Esophagus muscularis mucosa (tissue), 4 donors: ENCODE measurements at places on chromosomes 1 and 21. TPM values are rescaled to one million over a fixed set of nuclear protein-coding genes. Genes with fewer than 3 reads are reported as not detected.

PTGS2 gene
- total RNA-seq, result 2.8 TPM

CENPF gene
- total RNA-seq, result 1.2 TPM

TLR5 gene
- total RNA-seq, result 5.1 TPM

VCAM1 gene
- 7.6 TPM for total RNA-seq

GFI1 gene
- 0.63 TPM for total RNA-seq

RBM11 gene
- 1.6 TPM for total RNA-seq

VASH2 gene
- 2.9 TPM for total RNA-seq

GNAI3 gene
- total RNA-seq, result 7.2 TPM

RNU1-4 gene
- not detected for total RNA-seq

- no peaks in the 10 kb centered on the region for H3K27me3 ChIP-seq
- DNase-seq, result no peak
- H3K27ac ChIP-seq, result no peak overlapping the region
- H3K4me1 ChIP-seq, result no peaks in the 10 kb centered on the region
- H3K36me3 ChIP-seq, result peaks cover 5% of the 10 kb centered on the region
Observed at GRCh38 chr1:93219443-93219842, 38.9 kb downstream of the CCDC18 start.

DNA sequence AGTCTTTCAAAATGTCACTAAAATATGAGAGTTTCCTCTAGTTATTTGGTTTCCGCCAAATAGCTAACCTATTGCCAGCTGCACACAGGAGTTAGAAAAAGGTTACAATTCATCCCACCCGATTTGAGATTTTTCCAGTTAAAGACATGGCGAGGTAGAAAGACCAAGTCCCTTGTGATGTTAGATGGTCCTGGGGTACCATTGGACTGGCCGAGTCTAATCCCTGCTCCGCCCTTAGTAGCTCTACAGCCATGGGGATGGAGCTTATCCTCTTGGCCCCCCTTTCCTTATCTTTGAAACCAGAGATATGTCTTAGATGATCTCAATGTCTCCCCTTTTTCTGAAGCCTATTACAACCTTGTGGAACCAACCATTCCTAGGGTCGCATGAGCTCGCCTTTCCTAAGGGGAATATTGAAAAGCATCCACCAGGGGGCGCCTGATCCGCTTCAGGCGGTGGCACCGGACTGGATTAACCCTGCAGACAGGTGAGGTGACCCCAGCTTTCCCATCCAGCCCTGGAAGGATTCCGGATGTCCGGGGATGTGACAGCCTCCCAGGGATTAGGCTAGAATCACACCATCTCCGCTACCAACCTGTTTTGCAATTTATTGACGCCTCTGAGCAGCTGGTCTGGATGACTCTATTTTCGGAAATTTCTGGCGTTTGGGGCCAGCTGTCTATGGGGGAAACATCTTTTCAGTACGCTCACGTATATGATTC lies 68.3 kb upstream of the SIM2 start:
- peaks cover 55% of the 10 kb centered on the region for H3K27me3 ChIP-seq
- H3K27ac ChIP-seq, result no peak overlapping the region
- no peaks in the 10 kb centered on the region for H3K36me3 ChIP-seq

DNA sequence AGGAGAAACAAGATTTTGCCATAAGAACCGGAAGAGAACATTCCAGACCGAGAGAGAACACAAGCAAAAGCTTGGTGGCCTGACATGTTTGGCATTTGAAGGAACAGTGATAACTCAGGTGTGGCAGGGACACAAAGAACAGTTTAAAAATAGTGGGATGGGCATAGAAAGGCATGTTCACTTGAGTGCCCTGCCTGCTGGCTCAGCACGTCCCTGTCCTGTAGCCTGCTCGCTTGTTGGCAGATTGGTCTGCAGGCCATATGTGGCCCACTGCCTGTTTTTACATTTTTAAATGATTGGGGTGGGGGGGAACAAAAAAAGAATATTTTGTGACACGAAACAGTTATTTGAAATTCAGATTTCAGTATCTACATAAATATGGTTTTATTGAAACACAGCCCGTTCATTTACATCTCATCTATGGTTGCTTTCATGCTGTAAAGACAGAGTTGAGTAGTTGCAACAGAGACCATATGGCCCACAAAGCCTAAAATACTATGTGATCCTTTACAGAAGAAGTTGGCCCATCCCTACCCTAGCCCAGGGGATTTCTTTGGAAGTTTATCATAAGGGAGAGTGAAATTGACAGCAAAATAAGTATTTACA lies 100.7 kb downstream of the RGL1 start:
- peaks cover 86% of the 10 kb centered on the region for H3K36me3 ChIP-seq
- DNase-seq, result no peak
- H3K4me1 ChIP-seq, result no peaks in the 10 kb centered on the region
- no peak overlapping the region for H3K27ac ChIP-seq
- H3K4me3 ChIP-seq, result no peak overlapping the region

GRCh38 chr1:192849011-192849410 lies 40.2 kb downstream of the RGS2 start:
- no peaks in the 10 kb centered on the region for H3K36me3 ChIP-seq
- no peaks in the 10 kb centered on the region for H3K27me3 ChIP-seq
- DNase-seq, result no peak
- H3K27ac ChIP-seq, result no peak overlapping the region
- H3K4me3 ChIP-seq, result no peak overlapping the region

DNA sequence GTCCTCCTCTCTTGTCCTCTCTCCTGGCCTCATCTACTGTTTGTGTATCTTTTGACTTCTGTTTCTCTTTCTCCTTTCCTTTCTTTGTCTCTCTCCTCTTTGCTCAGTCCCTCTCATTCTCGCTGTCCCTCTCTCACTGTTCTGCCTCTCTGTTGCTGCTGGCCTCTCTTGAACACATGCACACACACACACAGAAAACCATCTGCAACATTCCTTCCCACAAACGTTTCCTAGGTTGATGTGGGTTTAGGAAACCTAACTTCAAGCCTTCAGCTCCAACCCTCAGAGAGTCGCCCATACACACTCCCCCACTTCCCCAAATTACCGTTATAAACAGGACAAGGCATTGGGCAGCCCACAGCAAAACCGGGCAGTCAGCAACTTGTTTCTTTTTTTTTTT lies 10.9 kb upstream of the SSBP3 start:
- no peaks in the 10 kb centered on the region for H3K36me3 ChIP-seq
- no peak overlapping the region for H3K4me3 ChIP-seq
- H3K27ac ChIP-seq, result no peak overlapping the region

- H3K4me3 ChIP-seq, result no peak overlapping the region
- H3K36me3 ChIP-seq, result no peaks in the 10 kb centered on the region
- no peaks in the 10 kb centered on the region for H3K4me1 ChIP-seq
- H3K27ac ChIP-seq, result no peak overlapping the region
Observed at GRCh38 chr1:193355626-193356025, 169.2 kb upstream of the B3GALT2 start.

- DNase-seq, result no peak
- H3K27me3 ChIP-seq, result no peaks in the 10 kb centered on the region
- no peak overlapping the region for H3K27ac ChIP-seq
- H3K4me1 ChIP-seq, result no peaks in the 10 kb centered on the region
Observed at GRCh38 chr1:242467556-242468145, 56.8 kb downstream of the PLD5 start.

GRCh38 chr1:115265099-115265498 lies 73.0 kb downstream of the NGF start:
- no peak for DNase-seq
- H3K27ac ChIP-seq, result no peak overlapping the region
- H3K36me3 ChIP-seq, result no peaks in the 10 kb centered on the region
- H3K4me1 ChIP-seq, result peaks cover 4% of the 10 kb centered on the region

DNA sequence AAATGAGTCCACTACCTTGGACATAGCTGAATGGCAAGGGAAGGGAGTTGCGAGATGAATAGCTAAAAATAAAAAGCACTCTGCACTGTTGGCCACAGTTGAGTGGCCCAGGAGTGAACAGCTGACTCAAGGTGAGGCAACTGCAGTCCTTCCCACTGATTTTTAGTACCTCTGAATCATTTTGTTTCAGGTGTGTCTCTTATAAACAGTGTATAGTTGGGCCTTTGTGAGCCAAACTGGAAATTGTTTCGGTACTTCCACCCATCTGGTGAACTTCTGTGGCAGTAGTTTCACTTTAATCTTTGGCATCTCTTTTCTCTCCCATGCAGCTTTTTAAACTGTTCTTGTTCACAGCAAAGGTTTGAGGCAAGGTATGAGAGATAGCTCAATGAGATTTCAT lies 122.7 kb downstream of the VAV3 start:
- H3K4me3 ChIP-seq, result no peak overlapping the region
- no peaks in the 10 kb centered on the region for H3K36me3 ChIP-seq
- no peaks in the 10 kb centered on the region for H3K27me3 ChIP-seq
- H3K4me1 ChIP-seq, result no peaks in the 10 kb centered on the region
- H3K27ac ChIP-seq, result no peak overlapping the region

- no peaks in the 10 kb centered on the region for H3K4me1 ChIP-seq
- H3K4me3 ChIP-seq, result no peak overlapping the region
- H3K27me3 ChIP-seq, result no peaks in the 10 kb centered on the region
- no peak overlapping the region for H3K27ac ChIP-seq
Observed at GRCh38 chr1:228548788-228549187, 61.6 kb downstream of the RNF187 start.

DNA sequence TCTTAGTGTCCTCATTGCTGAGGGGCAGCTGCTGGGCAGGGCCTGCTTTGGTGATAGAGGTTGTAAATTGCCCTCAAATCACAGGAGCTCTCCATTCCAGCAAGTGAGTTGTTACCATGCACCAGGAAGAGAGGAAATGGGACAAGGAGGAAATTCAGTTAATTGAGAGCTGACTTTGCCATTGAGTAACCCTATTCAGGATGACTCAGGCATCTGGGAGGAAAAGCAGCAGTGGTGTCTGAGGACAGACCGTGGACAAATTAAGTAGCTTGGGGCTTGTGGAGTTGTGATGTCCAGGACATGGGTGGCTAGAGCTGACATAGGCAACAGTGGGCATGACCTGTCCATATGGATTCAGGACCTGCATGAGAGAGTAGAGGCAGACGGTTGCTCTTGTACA lies 5.9 kb downstream of the ARHGEF10L start:
- peaks cover 80% of the 10 kb centered on the region for H3K4me1 ChIP-seq
- H3K27ac ChIP-seq, result peak overlapping the region; percentile 98
- H3K27me3 ChIP-seq, result no peaks in the 10 kb centered on the region
- H3K4me3 ChIP-seq, result no peak overlapping the region
- H3K36me3 ChIP-seq, result no peaks in the 10 kb centered on the region

DNA sequence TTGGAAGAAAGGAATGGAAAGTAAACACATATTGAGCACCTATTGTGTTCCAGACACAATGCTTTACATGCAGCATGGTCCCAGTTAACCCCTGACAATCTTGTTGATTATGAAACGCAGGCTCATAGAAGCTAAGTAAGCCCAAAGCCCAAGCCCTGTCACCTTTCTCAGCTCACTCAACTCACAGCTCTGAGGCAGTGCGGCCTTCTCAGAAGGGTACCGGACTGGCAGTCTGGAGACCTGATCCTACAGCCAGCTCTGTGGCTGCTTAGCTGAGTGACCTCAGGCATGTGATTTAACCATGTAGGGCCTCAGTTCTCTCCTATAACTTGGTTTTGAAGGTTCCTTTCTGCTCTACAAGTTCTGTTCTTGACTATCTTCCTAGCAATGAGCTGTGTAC lies 464 bp upstream of the RNASEL start:
- peak overlapping the region; percentile 89 for H3K27ac ChIP-seq
- DNase-seq, result no peak
- peaks cover 26% of the 10 kb centered on the region for H3K4me1 ChIP-seq
- H3K36me3 ChIP-seq, result no peaks in the 10 kb centered on the region
- peak overlapping the region; percentile 73 for H3K4me3 ChIP-seq

DNA sequence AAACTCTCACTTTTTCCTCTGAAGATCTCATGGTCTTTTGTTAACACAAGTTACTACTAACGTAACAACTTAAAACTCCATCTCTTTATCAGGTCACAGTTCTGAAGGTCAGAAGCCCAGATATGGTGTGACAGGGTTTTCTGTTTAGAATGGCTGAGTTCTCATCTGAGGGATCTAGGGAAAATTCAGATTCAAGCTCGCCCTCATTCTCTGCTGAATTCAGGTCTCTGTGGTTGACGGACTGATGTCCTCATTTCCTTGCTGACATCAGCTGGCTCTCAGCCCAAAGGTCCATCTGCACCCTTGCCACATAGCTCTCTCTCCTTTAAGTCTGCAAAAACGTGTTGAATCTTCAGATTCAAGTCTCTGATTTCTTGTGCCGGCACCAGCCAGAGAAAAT lies 6.1 kb upstream of the NTPCR start:
- H3K27ac ChIP-seq, result no peak overlapping the region
- H3K27me3 ChIP-seq, result no peaks in the 10 kb centered on the region
- H3K4me3 ChIP-seq, result no peak overlapping the region
- peak; percentile 26 for DNase-seq
- no peaks in the 10 kb centered on the region for H3K4me1 ChIP-seq

DNA sequence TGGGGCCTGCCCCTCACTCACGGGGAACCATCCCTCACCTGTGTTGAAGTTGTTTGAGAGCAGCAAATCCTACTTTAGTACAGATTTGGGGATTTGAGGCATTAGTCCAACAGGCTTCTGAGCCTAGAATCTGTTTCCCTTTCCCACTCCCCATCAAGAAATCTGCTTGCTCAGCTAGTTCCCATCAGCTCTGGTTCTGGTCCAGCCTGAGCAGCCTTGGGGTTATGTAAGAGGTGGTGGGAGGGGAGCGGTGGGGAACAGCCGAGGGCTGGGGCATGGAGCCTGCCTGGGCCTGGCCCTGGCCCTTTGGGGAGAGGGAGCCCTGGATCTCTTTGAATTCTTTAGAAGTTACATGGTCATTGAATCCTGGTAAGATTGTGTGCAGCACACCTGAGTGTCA lies 4.1 kb downstream of the GSTM5 start:
- no peak overlapping the region for H3K27ac ChIP-seq
- H3K27me3 ChIP-seq, result no peaks in the 10 kb centered on the region
- peaks cover 17% of the 10 kb centered on the region for H3K4me1 ChIP-seq
- H3K36me3 ChIP-seq, result no peaks in the 10 kb centered on the region
- H3K4me3 ChIP-seq, result no peak overlapping the region

GRCh38 chr1:154611150-154611862 lies 3.3 kb upstream of the ADAR start:
- H3K27ac ChIP-seq, result no peak overlapping the region
- no peaks in the 10 kb centered on the region for H3K36me3 ChIP-seq
- peaks cover 48% of the 10 kb centered on the region for H3K4me1 ChIP-seq

GRCh38 chr1:9321480-9321849 lies 28.8 kb downstream of the SPSB1 start:
- peaks cover 72% of the 10 kb centered on the region for H3K4me1 ChIP-seq
- H3K36me3 ChIP-seq, result peaks cover 2% of the 10 kb centered on the region
- H3K4me3 ChIP-seq, result peak overlapping the region; percentile 0
